Thyroid gland (tissue), 4 donors: ENCODE measurements at places on chromosomes 6 and 20.
A peak's percentile ranks its signal among the peaks of the same experiment; 100 is the strongest.

GRCh38 chr6:137647762-137648447 lies 153.7 kb upstream of the OLIG3 start:
- no peak for DNase-seq

DNA sequence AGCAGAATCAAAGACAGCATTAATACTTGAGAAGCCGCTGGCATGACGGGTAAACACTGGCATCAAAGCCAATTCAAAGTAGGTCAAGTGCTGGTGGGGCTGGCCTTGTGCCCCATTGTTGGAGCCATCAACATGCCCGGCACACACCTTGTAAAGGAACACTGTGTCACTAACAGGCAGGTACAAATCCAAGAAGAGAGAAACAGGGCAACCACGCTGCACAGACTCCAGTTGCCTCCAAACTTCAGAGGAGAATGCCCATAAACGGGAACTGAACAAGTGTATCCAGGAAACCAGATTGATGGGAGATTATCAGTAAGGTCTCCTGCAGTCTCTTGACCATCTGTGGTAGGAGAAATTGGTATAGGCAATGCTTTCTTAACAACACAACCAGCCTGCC lies 127.0 kb upstream of the STXBP5 start:
- peak; percentile 96 for DNase-seq

- no peak for DNase-seq
Observed at GRCh38 chr6:81455641-81456040, 296.8 kb downstream of the TENT5A start.

- no peak for DNase-seq
Observed at GRCh38 chr6:84119277-84119676, 85.7 kb downstream of the MRAP2 start.

GRCh38 chr6:42401613-42401951 lies 50.1 kb downstream of the TRERF1 start:
- no peak for DNase-seq

DNA sequence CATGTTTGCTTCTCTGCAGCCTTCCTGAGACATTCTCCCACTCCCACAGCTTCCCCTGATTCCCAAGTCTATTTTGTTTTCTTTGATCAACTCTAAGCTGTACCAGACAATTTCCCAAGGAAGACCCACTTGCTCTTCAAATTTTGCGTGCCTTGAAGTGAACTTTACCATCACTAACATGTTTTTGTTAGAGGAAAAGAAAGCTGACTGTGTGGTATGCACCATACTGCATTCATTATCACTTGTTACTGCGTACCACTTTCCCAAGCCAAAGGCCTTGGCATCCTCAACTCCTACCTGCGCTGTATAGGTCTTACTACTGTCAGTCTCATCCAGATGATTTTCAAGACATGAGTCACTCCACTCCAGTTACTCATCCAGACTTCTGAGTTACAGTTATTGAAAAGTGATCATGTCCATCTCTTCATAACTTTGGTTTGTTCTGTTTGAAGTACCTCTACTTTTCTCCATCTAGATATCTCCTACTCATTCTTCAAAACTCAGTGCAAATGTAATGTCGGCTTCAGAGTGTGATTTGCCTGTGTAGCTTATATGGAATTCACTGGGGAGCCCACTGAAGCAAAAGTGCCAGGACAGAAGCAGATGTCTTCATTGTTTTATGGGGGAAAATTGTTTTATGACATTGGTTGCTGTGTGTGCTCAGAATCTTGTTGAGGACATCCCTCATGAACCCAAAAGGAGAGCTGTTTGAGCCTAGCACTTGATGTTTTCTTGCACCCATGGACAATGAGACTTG lies 5.2 kb downstream of the RPS12 start:
- no peak for DNase-seq

DNA sequence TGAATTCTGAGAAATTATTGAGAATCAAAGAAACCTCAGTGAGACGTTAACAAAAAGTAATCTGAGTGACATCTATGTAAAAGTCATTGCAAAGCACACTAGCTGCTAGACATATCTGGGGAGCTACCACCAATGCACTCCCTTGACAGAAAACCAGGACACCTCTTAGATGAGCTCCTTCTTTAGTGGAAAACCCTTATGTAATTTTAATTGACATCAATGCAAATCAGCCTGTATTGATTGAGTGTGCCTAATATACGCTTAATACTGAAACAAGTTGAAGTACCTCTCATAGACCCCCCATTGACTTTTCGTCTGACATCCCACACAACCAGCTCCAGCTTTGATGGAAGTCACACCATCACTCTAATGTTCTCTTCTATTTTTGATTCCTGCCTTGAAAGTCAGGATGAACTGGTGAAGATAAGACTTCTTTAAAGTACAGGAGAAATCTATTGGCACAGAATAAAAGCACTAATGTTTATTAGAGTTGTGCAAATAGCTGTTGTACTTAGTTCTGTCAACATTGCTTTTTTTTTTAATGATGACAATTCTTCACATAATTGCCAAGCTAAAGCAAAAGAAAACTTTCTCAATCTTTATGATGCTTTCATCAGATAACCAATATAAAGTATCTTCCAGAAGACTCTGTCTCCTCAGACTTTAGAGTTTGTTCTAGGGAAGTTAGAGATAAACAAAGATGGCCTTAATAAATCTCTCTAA lies 98.0 kb upstream of the FAM8A1 start:
- no peak for DNase-seq

DNA sequence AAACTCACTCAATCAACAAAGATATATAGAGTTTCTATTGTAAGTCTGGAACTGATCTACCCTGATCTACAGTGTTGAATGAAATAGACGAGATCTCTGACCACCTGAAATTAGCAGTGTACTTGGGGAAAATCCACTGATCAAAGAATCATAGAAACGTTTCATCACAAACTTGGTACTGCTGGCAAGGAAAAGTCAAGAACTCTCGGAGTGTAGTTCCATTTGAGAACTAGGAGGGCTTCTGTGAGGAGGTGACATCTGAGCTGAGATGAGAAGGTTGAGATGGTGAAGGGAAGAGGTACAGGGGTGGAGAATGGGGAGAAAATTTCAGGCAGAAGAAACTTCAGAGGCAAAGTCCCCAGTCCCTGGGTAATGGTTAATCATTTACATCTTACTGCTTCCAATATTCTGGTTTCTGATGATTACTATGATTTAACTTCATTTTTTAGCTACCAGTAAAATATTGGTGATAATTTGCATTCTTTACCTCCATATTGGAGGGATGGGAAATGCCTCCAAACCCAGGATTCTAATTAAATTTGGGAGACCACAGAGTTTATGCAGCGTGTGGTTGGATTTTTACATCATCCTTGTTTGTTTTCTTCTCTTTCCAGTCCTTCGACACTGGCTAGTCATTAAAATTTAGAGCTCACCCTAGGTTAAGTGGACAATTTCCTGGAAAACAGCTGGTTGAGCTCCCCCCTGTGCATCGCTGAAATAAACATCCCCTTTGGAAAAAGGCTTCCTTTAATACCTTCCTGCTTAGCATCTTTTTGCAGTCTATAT lies 191.9 kb downstream of the BCAS1 start:
- no peak for DNase-seq

DNA sequence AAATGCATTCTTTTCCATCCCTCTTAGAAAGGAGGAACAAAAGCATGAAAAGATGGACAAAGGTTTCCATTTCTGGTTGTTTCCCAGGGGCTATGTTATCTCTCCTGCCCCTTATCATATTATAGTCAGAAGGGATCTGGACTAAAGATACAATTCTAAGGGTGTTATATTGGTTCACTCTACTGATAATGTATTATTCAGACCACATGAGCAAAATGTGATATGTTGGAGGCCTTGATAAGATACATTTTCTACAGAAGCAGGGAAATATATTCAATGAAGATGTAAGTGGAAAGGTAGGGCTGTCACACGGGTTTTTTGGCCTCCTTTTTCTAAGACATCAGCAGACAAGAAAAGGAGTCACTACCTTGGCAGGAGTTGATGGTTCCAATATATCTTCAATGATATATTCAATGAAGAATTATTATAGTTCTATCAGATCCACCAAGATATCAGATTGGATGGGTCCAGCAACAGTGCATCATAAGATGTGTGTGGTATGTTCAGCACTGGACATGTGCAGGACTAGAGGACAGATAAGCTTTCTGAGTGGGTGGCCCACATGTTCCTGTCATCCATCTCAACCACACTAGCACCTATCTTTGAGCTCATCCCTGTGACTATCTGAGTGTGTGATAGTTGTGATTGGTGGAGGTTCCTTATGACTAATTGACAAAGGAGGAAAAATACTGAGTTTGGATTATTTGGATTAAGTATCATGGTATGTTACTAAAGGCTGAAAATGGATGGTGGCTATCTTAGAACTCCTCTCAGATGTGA lies 5.7 kb upstream of the ZKSCAN3 start:
- DNase-seq = no peak

DNA sequence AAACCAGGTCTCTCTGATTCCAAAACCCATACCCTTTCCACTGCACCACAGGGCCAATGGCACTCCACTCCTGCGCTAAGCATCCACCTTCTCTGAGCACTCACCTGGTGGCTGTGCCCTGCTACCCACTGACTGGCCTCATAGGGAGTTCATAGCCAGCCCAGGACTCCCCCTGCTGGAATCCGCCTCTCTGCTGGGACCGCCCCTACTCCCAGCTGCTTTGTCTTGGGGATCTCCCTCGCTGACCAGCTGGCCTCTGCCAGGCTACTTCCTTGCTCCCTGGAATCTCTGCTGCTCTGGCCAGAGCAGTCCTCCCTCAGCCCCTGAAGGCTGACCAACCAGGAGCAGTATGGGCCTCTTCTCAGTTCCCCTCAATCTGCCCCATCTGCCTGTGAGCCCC lies 129.7 kb downstream of the FAXC start:
- DNase-seq = peak; percentile 15

- DNase-seq = no peak
Observed at GRCh38 chr6:125824946-125825771, 34.4 kb downstream of the NCOA7 start.

DNA sequence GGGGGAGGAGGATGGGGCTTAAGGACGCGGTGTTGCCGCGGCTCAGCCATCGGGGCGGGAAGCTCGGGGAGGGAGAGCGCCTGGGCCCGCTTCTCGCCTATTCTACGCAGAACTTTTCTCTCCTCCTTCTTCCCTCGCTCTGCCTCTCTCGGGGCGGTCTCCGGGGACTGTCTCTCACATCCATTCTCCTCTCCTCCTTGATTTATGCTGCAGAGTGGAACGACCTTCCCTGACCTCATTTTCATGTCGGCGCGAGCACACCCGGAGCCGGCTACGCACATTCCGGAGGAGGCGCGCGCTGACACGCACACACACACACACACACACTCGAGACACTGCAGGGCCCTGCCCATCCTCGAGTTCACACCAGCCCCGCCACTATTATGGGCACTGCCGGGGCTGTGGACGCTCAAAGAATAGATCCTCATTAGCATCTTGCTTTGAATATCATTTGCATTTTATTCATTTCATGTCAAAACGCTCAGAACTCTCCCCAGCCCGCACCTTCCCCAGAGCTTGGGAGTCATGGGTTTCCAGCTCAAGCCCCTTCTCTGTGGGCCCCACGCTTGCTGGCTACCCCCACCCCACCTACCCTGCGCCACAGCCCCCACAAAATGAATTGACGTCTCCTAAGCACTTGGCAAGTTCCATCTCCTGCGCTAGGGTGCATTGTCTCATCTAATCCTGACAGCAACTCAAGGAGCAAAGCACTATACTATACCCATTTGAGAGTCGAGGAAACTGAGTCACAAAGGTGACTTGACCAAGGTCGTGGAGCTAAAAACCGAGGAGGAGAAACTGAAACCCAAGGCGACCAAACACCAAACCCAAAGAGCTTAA lies 36.8 kb downstream of the NCR2 start:
- DNase-seq = peak; percentile 60

DNA sequence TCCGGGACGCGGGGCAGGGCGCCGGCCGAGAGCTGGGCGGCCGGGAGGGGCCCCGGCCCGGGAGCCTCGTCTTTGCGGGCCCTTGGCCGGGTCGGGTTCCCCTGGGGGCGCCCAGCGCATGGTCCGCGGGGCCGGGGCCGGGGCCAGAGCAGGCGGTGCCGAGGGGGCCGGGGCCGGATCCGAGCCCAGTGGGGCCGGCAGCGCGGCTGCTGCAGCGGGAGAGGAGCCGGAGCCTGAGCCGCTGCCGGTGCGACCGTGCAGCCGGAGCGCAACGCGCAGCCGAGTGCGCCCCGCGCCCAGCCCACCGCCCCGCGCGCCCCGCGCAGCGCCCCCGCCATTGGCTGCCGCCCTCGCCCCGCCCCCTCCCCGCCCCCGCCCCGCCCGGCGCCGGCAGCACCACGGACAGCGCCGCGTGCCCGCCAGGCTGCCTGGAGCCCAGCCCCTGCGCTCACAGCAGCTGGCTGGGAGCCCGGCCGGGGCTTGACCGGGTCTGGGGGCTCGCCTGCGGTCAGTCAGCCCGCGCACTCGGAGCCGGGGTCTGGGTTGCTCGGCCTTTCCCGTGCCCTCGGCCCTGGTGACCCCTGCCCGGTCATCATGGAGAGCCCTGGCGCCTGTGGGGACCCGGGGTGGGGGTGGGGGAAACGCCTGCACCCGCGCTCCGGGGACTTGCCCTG lies at the start of gene HRH3:
Gene HRH3, minus strand, starts transcription at position 287 of the 674 bp plus-strand sequence. CDS start 308 bp downstream, outside the sequence.
- peak; percentile 45 for DNase-seq

- no peak for DNase-seq
Observed at GRCh38 chr6:126927841-126928240, 190.6 kb upstream of the RSPO3 start.

DNA sequence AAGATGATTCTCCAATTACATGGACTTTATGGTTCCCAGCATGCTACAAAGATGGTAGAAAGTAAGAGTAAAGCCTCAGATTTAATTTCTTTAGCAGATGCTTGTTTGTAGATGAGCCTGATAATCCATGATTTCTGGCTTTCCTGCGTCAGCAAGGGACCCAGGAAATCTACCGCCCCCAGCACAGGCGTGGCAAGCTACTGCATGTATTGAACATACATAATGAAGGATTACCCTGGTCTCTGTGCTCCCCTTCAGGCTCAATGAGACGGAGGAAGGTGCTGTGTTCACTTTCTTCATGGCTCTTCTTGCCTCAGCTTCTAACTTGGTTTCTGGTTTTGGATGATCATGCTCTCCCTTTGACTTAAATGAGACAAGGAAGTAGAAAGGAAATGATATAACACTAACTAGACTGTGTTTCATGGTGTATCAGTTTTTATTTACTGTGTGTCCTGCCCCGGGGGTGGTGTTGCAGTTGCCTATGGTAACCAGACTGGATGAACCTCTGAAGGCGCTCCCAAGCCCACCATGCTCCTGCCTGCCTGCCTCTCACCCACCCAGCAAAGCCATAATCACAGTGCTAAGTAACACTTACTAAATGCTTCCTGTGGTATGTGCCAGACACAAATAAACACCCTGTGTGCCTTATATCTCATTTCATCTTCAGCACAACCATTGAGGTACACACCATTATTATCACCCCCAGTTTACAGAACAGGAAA lies 17.9 kb downstream of the GCM1 start:
- DNase-seq = no peak
